ENCODE measurements at places on chromosomes 6 and 20.
A peak's percentile ranks its signal among the peaks of the same experiment; 100 is the strongest.

GRCh38 chr6:107670792-107671199, 153.3 kb downstream of the SCML4 start:
- DNase-seq, result peak; percentile 35
- H3K27me3 ChIP-seq, result no peaks in the 10 kb centered on the region
- no peak overlapping the region for H3K27ac ChIP-seq
- no peak overlapping the region for H3K4me3 ChIP-seq

GRCh38 chr6:1053586-1053985, 258.3 kb upstream of the FOXQ1 start:
- H3K36me3 ChIP-seq, result no peaks in the 10 kb centered on the region
- peaks cover 14% of the 10 kb centered on the region for H3K27me3 ChIP-seq
- H3K27ac ChIP-seq, result no peak overlapping the region
- no peak for DNase-seq
- H3K4me1 ChIP-seq, result no peaks in the 10 kb centered on the region
- H3K4me3 ChIP-seq, result no peak overlapping the region

DNA sequence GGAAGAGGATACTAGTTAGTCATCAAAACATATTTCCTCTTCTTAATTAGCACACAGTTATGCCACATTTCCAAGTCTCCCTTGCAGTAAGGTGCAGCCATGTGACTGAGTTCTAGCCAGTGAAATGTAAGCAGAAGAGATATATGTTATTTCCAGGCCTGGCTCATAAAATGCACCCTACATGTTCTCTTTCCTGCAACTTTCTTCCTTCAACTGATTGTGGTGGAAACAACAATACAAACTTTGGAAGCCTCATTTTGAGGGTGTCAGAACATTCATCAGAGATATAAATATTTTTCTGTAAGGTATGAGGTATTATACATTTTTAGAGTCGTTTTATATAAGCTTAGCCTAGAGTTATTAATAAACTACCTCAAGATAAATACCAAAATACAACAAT, 110.9 kb upstream of the PDE7B start:
- H3K4me1 ChIP-seq, result no peaks in the 10 kb centered on the region
- no peaks in the 10 kb centered on the region for H3K27me3 ChIP-seq
- H3K4me3 ChIP-seq, result no peak overlapping the region
- no peaks in the 10 kb centered on the region for H3K36me3 ChIP-seq

- peaks cover 7% of the 10 kb centered on the region for H3K27me3 ChIP-seq
- no peak for DNase-seq
- H3K4me1 ChIP-seq, result no peaks in the 10 kb centered on the region
Measured at GRCh38 chr6:6417475-6417874, 97.0 kb upstream of the F13A1 start.

- H3K4me3 ChIP-seq, result no peak overlapping the region
- H3K36me3 ChIP-seq, result peaks cover 7% of the 10 kb centered on the region
- peaks cover 85% of the 10 kb centered on the region for H3K4me1 ChIP-seq
- H3K27me3 ChIP-seq, result no peaks in the 10 kb centered on the region
- no peak for DNase-seq
Measured at GRCh38 chr20:32970115-32970972, 33.9 kb downstream of the SUN5 start.

All from activated naive CD4-positive, alpha-beta T cell treated with anti-CD3 and anti-CD28 coated beads for 36 hours (primary cell).